Calu3 (cell line): ENCODE measurements at places on chromosomes 5 and 9. TPM values are rescaled to one million over a fixed set of nuclear protein-coding genes. Genes with fewer than 3 reads are reported as not detected.

The PCDHGB4 gene
- 7.0 and 8.2 TPM in 2 replicates for total RNA-seq

The PLGRKT gene
- total RNA-seq: 15.1 and 17.4 TPM in 2 replicates

- no peaks in the 10 kb centered on the region for H3K36me3 ChIP-seq
- H3K27ac ChIP-seq: peak overlapping the region; percentile 95
- no peaks in the 10 kb centered on the region for H3K27me3 ChIP-seq
- DNase-seq: no peak
- H3K4me3 ChIP-seq: peak overlapping the region; percentile 37
These were observed 47.1 kb upstream of the RAI14 start for GRCh38 chr5:34608859-34609648.

DNA sequence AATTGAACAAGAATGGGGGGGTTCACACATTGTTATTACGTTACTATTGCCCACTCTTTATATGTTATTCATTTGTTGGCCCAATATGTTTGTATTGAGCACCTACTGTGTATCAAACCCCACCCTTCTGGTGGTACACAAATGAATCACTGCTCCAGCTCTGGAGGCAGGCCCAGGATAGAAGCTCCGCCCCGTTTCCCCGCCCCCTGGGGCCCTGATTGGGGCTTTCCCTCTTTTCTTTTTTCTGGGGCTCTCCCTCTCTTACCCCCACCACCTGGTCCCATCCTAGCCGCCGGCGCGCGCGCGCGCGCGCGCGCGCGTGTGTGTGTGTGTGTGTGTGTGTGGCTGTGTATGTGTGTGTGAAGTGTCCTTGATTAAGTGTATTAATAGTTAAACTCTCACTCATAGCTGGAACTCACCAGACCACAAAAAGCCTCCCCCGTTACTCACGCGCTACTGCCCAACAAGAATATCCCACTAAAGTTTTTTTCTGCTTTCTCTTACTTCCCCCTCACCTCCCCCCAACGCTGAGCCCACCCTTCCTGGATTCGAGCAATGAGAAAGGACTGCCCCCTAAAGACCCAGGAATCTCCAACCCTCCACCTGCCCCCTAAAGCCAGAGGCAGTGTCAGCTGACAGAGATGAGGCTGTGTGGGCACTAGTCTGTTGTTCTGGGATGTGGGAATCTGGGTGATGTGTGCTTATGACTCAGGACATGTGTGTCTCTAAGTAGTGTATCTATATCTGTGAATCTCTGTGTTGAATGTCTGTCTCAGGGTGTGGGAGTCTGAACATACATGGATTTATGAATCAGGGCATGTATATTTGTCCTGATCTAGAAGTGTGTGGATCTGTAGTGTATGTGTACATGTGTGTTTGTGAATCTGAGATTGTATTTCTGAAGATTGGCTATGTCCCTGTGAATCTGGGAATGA lies 4.0 kb downstream of the CXXC5 start:
- H3K4me1 ChIP-seq: peaks cover 67% of the 10 kb centered on the region
- peak overlapping the region; percentile 32 for H3K27ac ChIP-seq
- peaks cover 51% of the 10 kb centered on the region for H3K36me3 ChIP-seq

GRCh38 chr9:37870081-37870798 lies 33.7 kb downstream of the SLC25A51 start:
- no peak overlapping the region for H3K27ac ChIP-seq
- no peaks in the 10 kb centered on the region for H3K27me3 ChIP-seq
- no peak for DNase-seq
- H3K4me1 ChIP-seq: no peaks in the 10 kb centered on the region
- H3K36me3 ChIP-seq: no peaks in the 10 kb centered on the region
- H3K4me3 ChIP-seq: no peak overlapping the region

- no peaks in the 10 kb centered on the region for H3K27me3 ChIP-seq
- H3K36me3 ChIP-seq: no peaks in the 10 kb centered on the region
- peaks cover 69% of the 10 kb centered on the region for H3K4me1 ChIP-seq
- no peak overlapping the region for H3K4me3 ChIP-seq
These were observed 69.9 kb downstream of the MAMDC2 start for GRCh38 chr9:70113403-70114022.

GRCh38 chr9:77016526-77017504 lies 2.6 kb upstream of the FOXB2 start:
- H3K27me3 ChIP-seq: peaks cover 33% of the 10 kb centered on the region
- no peak overlapping the region for H3K4me3 ChIP-seq
- H3K4me1 ChIP-seq: peaks cover 7% of the 10 kb centered on the region
- no peak for DNase-seq
- H3K36me3 ChIP-seq: peaks cover 4% of the 10 kb centered on the region

DNA sequence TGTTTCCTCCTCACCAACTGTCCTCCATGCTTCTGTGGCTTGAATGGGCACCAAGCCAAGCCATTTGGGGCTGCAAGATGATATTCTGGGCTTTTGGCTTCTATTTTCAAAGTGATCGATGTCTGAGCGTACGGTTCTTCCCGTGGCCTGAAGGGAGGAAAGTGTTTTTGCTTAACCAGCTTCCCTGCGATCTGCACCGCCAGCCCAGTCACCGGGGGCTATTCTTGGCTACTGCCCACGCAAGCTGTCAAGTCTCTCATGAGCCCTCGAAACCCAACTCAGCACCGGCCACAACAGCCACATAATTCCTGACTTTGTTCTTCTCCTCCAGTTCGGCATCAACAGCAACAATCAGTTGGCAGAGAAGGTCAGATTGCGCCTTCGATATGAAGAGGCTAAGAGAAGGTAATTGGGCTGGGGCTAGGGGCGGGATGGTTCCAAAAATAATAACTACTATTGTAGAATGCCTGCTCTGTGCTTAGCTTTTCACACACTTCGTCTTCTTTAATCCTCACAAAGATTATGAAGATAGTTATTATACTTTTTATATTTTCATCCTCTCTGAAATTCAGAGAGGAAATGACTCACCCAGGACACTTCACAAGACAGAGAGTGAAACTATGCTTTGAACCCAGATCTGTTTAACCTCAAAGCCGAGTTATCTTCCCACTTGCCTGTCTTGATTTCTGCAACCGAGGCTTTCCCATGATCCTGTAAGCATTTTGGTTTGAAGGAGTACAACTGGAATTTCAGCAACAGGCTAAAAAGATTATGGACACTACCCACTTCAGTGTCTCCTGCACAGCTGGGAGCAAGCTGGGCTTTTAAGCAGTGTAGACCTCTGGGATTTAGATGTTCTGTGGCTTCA lies 76.4 kb upstream of the RARS1 start:
- H3K27me3 ChIP-seq: no peaks in the 10 kb centered on the region
- H3K4me1 ChIP-seq: peaks cover 10% of the 10 kb centered on the region

DNA sequence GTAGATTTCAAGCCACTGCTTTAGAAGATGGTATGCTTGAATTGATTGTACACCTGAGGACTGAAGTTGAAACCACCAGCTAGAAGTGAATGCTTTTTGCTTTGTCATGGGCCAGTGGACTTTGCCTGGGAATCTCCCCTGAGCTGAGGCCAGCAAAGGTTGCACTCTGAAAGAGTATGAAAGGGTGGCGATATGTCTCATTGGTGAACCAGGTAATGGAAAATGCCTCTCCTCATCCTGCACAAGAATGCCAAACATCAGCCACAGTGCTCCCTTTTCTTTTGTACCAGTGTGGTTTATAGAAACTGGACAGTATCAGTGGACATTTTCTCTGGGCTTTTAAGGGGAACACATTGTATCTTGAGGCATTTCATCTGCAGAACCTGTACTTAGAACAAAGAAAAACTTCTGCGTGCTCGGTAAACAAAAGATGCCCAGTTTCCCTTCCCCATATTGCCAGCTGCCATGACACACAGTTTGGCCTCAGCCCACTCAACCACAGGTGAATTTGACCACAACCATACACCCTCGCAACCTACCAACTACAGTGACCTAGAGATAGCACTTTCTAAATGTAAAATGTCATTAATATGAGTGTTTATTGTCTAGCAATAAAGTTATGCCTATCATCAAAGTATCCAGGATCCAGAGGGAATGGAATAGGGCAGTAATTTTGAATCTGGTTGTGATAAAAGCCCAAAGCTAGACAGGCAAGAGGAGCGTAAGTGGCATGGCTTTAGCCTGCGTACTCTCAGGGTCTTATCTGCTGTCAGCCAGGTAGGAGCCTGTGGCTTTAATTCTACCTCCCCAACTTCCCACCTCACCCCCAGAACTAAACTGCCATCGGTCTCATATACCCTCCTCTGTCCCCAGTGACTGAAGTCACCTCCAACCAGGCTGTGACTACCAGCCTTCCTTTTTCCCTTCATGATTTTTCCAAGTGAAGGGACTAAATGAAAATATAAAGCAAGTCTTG lies 79.5 kb upstream of the LHFPL2 start:
- peak; percentile 63 for DNase-seq
- peaks cover 43% of the 10 kb centered on the region for H3K4me1 ChIP-seq
- H3K36me3 ChIP-seq: peaks cover 8% of the 10 kb centered on the region
- H3K4me3 ChIP-seq: no peak overlapping the region

- no peaks in the 10 kb centered on the region for H3K27me3 ChIP-seq
- no peak overlapping the region for H3K4me3 ChIP-seq
- peaks cover 86% of the 10 kb centered on the region for H3K36me3 ChIP-seq
- DNase-seq: no peak
- H3K27ac ChIP-seq: peak overlapping the region; percentile 35
- peaks cover 38% of the 10 kb centered on the region for H3K4me1 ChIP-seq
These were observed 40.2 kb downstream of the RASA1 start for GRCh38 chr5:87307796-87308423.

The PRUNE2 gene
- total RNA-seq: 0.07 TPM in 1 of 2 replicates, not detected in the other

- DNase-seq: peak; percentile 30
- H3K27me3 ChIP-seq: no peaks in the 10 kb centered on the region
- H3K36me3 ChIP-seq: peaks cover 57% of the 10 kb centered on the region
- peak overlapping the region; percentile 100 for H3K27ac ChIP-seq
- H3K4me3 ChIP-seq: peak overlapping the region; percentile 97
These were observed 2.2 kb downstream of the HNRNPA0 start for GRCh38 chr5:137751869-137752491.

DNA sequence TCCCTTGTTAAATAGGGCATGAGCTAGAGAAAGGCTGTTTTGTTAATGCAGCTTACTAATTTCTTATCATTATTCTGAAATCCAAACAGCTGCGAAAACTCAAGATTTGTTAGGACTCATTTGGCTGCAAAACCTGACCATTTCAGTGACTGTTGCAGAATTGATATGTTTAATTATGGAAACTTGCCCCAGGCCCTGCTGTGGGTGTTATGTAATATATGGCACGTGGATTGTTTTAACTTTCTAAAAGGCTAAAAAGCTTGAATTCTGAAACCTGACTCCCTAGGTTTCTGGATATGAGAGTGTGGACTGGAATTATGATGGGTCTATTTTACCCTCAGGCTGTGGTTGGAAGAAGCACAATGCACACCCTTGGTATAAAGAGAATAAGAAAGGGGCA lies 4.4 kb downstream of the IL9 start:
- no peaks in the 10 kb centered on the region for H3K27me3 ChIP-seq
- H3K4me3 ChIP-seq: no peak overlapping the region
- H3K36me3 ChIP-seq: no peaks in the 10 kb centered on the region
- peaks cover 12% of the 10 kb centered on the region for H3K4me1 ChIP-seq
- DNase-seq: no peak
- H3K27ac ChIP-seq: no peak overlapping the region

The SLC22A4 gene
- total RNA-seq: 3.0 and 3.1 TPM in 2 replicates

GRCh38 chr5:7261049-7261448 lies 134.9 kb upstream of the ADCY2 start:
- no peak overlapping the region for H3K4me3 ChIP-seq
- no peaks in the 10 kb centered on the region for H3K36me3 ChIP-seq
- no peaks in the 10 kb centered on the region for H3K4me1 ChIP-seq

DNA sequence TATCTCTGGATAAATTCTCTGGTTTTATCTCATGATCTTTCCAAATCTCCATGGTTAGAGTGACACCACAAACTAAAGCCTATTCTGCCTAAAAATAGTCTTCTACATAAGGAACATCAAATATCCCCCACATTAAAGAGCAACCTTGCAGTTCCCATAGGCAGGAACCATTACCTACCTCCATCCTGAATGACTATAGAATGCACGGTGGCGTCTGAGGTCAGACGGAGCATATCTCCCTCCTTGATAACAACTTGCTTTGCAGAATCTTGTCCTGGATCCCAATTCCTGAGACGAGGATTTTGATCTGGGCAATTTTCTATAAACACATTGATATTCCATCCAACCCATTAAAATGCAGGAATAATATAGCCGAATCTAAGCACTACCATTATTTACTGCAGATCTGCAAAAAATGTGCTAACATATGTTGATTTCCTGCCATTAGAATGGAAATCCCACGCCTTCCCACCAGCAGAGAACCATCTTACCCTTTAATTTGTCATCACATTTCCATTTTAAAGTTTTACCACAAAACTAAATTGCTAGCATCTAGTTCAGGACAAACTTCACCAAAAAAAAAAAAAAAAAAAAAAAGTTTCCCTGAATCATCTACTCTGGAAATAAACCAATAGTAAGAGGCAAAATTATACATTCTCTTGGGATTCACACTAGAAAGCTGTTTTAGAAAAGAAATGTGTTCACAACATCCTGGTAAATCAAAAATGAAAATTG lies 22.1 kb downstream of the CEMIP2 start:
- peaks cover 78% of the 10 kb centered on the region for H3K36me3 ChIP-seq
- peaks cover 38% of the 10 kb centered on the region for H3K4me1 ChIP-seq
- no peak overlapping the region for H3K27ac ChIP-seq
- DNase-seq: no peak

- no peak for DNase-seq
- peak overlapping the region; percentile 97 for H3K27ac ChIP-seq
- peaks cover 20% of the 10 kb centered on the region for H3K36me3 ChIP-seq
- H3K27me3 ChIP-seq: peaks cover 10% of the 10 kb centered on the region
- H3K4me1 ChIP-seq: peaks cover 37% of the 10 kb centered on the region
These were observed 367 bp upstream of the SHC3 start for GRCh38 chr9:89178830-89179539.

DNA sequence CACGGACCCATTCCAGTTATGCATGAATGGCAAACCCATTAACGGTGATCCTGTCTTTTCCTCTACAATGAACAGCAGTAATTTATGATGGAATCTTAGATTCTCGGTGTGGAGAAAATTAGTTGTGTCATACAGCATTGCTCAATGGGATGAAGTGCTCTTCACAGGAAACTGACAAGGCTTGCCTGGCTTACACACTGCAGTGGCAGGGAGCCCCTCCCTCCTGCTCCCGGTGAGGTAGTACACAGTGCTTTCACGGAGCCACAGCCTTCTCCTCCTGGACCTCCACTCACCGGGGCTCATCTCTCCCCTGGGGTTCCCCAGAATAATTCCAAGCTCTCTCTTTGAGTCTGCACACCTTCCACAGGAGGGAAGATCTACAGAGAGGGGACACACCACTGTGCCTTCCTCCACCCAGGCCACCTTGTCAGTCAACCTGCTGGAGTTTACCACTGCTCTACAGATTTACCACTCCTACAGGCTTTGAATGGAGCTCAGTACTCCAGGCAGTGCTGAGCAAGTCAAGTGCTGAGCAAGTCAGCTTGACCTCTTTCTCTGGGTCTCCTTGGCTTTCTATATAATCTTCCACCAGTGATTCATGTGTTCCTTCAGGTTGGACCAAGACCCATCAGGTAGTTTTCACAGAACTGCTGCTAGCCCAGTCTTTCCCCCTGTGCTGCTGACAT lies 59.1 kb upstream of the TBC1D2 start:
- peaks cover 27% of the 10 kb centered on the region for H3K27me3 ChIP-seq
- H3K36me3 ChIP-seq: no peaks in the 10 kb centered on the region
- DNase-seq: no peak
- no peaks in the 10 kb centered on the region for H3K4me1 ChIP-seq

The FASTKD3 gene
- total RNA-seq: 11.0 and 13.5 TPM in 2 replicates

GRCh38 chr9:115157245-115157674 lies 39.3 kb upstream of the TNC start:
- H3K4me1 ChIP-seq: peaks cover 14% of the 10 kb centered on the region
- peak; percentile 5 for DNase-seq
- no peak overlapping the region for H3K4me3 ChIP-seq
- H3K36me3 ChIP-seq: no peaks in the 10 kb centered on the region
